ENCODE measurements at places on chromosomes 7 and 10. TPM values are rescaled to one million over a fixed set of nuclear protein-coding genes. Genes with fewer than 3 reads are reported as not detected.

- no peak for DNase-seq
Observed at GRCh38 chr10:49540056-49540797, 1.3 kb upstream of the ERCC6 start.

Gene STOX1
- 0.60 TPM for total RNA-seq

DNA sequence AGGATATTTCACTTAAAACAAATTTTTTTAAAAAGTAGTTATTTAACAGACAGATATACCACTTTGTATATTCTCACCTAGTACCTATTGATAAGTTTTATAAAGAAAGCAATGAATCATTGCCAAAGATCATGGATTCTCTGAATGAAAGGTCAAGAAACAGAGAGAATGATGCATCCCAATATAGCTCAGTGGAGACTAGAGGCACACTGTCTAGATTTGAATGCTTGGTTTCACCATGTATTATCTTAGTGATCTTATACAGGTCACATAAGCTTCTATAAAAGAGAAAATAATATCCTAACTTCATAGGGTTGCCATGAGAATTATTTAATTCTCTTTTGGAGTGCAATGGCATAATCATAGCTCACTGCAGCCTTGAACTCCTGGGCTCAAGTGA lies 87.0 kb upstream of the LRRN3 start:
- DNase-seq, result no peak

Gene LIPK
- total RNA-seq, result not detected

DNA sequence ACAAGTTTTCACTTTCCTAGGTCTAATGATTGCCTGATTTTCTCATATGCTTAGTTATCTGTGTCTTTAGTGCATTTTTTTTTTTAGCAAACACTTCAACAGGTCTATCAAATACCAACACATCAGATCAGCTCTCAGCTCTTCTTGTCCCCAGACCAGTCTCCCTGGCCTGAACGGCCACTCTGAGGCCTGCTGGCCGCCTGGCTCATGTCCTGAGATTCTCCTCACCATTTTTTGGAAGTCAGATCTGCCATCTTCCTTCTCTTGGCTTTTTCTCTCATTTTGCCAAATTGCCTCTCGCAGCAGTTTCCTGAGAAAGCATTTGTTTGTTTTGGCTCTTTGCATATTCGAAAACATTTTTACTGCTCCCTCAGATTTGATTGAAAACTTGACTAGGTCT lies 29.3 kb downstream of the PPP2R2D start:
- DNase-seq, result no peak

Gene GFRA1
- 75.2 TPM for total RNA-seq

Gene AASS
- 84.2 TPM for total RNA-seq

Gene ASB4
- 0.40 TPM for total RNA-seq

Gene ERVW-1
- not detected for total RNA-seq

DNA sequence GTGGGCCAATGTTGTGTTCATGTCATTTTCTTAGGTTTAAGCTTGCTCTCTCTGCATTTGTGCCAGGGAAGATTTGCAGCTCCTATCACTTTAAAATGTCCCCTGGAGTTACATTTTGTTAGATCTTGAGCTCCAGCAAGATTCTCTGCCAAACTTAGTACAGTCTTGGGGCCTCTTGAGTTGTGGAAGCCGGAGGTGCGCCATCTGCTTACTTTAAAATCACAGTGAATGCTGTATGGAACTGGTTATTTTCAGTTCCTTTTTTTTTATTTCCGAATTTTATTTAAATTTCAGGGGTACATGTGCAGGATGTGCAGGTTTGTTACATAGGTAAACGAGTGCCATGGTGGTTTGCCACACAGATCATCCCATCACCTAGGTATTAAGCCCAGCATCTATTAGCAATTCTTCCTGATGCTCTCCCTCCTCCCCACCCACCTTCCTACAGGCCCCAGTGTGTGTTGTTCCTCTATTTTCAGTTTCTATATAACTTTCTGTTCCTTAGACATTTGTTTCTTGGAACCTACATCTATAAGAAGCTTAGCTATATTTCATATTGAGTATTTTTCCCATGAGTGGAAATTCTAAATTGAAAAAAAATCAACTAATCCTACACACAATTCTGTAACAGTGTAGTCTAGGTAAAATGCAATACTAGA lies 114.4 kb upstream of the CREB5 start:
- no peak for DNase-seq

DNA sequence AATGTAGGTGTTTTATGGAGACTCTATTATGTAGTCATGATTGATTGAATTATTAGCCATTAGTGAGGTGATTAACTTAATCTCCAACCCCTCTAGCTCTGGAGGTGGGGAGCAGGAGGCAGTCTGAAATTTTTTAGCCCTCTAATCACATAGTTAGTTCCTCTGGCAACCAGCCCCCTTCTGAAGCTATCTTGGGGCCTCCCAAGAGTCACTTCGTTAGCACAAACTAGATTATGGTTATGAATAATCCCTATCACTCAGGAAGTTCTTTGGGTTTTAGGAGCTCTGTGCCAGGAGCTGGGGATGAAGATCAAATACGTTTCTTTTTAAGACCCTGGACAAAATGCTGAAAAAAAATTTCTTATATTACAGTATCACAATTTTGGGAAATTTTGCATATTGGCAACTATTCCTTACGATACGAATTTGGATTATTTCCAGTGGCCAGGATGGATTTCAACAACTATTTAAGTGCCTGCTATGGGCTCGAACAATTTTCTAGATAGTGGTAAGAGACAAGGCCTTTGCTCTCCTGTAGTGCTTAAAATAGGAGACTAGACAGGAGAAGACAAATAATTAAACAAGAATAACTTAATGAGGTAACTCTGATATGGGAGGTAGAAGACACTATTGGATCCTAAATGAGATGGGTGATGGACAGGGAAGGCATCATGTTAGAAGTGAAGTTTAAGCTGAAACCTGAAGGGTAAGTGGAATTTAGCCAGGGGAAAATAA lies 52.9 kb downstream of the BTAF1 start:
- DNase-seq, result no peak

DNA sequence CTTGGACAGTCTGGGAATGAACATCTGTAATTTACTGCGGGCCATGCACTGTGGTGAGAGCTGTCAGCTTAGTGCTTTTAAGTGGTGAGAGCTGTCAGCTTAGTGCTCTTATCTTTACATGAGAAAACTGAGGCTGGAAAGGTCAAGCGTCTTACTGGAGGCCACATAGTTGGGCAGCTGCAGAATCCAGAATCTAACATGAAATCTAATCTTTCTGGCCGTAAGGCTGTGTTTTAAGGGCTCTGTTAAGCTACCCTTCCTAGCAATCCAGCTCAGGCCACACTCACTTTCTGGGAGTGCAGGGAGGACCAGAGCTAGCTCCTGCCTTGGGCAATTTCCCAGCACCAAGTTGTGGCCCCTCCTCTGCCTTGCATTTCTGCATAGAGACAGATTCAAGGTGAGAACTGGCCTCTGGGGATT lies 70.2 kb downstream of the SORCS3 start:
- no peak for DNase-seq

DNA sequence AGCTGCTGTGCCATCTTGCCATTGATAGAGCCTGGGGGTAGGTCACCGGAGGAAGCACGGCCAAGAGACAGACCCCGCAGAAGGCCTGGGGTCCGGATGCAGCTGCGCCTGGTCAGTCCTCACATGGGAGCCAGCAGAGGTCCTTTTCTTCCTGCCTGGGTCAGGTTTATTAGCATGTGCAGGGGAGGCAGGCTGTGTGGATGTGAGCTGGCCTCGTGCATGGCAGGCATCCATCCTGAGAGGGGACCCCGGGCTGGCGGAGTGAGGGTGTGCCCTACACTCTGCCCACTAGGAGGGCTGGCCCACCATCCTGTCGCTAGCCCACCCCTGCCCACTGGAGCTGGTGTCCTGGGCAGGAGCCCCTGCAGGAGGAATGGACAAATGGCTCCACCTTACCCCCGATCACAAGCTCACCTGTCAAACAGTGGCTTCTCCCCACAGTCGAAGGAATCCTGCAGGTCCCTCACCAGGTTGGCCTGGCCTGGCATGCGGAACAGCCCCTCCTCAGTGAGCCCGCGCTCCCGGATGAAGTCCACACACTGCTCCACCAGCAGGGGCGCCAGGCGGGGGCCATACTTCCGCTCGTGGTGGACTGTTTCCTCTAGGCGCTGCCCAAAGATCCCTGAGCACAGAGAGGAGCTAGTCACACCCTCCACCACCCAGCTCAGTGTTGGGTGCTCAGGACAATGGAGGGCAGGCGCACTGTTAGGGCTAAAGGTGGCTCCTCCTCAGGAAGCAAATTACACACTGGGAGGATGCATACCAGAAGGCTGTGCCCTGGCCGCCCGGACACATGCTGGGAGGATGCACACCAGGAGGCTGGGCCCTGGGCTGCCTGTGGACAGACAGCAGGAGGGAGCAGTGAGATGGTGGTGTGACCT lies 145.4 kb downstream of the ARHGAP22 start:
- DNase-seq, result peak; percentile 33

GRCh38 chr7:108360058-108360800 lies 96.0 kb downstream of the NRCAM start:
- no peak for DNase-seq

GRCh38 chr10:78383378-78384048 lies 349.9 kb downstream of the RPS24 start:
- DNase-seq, result no peak

DNA sequence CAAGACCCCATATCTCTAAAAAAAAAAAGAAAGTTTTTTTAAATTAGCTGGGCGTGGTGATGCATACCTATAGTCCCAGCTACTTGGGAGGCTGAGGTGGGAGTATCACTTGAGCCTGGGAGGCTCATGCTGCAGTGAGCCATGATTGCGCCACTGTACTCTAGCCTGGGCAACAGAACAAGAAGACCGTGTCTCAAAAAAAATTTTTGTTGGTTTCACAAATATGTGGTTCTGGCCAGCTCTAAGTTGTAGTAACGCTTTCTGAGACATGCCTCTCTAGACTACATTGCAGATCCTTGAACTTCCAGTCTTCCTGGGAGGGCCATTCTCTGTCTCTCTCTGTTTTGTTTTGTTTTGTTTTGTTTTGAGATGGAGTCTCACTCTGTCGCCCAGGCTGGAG lies 24.6 kb upstream of the RHBDD2 start:
- no peak for DNase-seq

DNA sequence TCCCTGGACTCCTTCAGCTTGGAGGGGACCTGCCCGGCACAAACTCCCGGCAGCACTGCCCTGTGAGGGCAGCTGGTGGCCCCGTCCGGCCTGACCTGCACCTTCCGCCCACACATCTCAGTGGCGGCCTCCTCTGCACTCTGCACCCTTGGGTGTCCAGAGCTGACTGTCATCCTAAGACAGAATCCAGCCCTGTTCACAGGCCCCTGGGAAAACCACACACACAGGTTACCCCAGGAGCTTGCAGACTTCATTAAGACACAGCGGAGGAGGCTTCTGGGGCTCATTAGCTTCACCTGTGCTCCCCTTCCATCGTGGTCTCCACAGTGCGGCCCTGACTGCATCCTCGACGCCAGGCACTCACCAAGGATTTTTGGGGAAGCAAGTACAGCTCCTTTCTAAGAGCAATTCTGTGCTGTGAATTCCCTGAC lies 51.5 kb upstream of the SHH start:
- DNase-seq, result peak; percentile 55

- DNase-seq, result no peak
Observed at GRCh38 chr10:49837051-49837478, 74.9 kb upstream of the OGDHL start.

Gene WASHC2C
- 12.1 TPM for total RNA-seq

GRCh38 chr7:99392659-99393354 lies 15.6 kb downstream of the PDAP1 start:
- DNase-seq, result peak; percentile 64

Gene CAPZA2
- total RNA-seq, result 83.7 TPM

DNA sequence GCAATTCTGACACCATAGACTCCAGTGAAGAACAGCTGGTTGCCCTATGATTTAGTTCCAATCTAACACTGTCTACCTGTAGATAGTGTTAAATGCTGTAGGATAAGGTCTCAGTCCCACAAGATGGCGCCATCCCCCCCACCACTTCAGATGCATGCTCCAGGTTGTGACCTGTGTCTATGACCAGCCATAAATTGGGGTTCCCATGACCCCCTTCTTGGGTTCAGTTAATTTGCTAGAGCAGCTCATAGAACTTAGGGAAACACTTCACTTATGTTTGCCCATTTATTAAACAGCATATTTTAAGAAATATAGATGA lies 13.1 kb downstream of the CCSER2 start:
- no peak for DNase-seq

- no peak for DNase-seq
Observed at GRCh38 chr7:155848691-155849669, 36.7 kb upstream of the SHH start.

DNA sequence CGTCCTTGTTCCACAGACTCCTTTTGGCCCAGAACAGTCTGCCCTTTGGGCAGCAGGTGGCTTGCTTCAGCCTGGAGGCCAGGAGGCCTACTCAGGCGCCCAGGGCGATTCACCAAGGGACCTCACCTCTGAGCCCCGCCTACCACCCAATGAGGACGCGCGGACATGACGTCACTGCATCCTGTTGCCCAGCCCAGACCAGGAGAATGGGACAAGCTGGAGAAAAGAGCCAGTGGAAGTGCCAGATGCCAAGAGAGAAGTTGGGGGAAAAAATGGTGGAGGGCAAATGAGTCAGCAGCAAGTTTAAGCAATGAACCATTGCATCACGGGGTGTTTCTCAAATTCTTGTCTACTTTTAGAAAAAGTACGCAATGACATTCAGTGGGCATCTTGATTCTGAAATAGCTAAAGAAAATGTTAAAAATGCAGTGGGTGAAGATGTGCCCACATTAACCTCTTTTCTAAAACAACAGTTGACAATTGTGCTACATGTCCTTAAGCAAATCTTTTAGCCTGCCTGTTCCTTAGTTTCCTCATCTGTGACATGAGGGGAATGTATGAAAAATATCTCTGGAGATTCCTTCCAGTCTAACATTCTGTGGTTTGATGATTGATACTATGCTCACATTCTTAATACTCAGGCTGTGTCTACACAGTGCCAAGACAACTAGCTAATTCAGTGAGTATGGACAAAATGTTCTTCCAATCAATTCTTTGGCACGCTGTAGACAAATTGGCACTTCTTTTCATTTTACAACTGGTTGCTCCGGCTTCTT lies 23.9 kb upstream of the LEP start:
- no peak for DNase-seq

Gene GALNT17
- 0.18 TPM for total RNA-seq

- DNase-seq, result peak; percentile 62
Observed at GRCh38 chr7:87312215-87312865, 33.1 kb upstream of the CROT start.

- DNase-seq, result no peak
Observed at GRCh38 chr10:27312854-27313253, 72.3 kb upstream of the ACBD5 start.

Gene NPY4R
- total RNA-seq, result not detected

Gene AKR1C8
- 24.7 TPM for total RNA-seq

- DNase-seq, result peak; percentile 75
Observed at GRCh38 chr10:49107111-49107886, 8.0 kb downstream of the VSTM4 start.

Gene FOXP2
- total RNA-seq, result 4.4 TPM
